Hepatocyte (in vitro differentiated cells): ENCODE measurements at places on chromosomes 7 and 10.
A peak's percentile ranks its signal among the peaks of the same experiment; 100 is the strongest.

- DNase-seq, result no peak
Measured at GRCh38 chr7:19107081-19107355, 10.4 kb downstream of the TWIST1 start.

DNA sequence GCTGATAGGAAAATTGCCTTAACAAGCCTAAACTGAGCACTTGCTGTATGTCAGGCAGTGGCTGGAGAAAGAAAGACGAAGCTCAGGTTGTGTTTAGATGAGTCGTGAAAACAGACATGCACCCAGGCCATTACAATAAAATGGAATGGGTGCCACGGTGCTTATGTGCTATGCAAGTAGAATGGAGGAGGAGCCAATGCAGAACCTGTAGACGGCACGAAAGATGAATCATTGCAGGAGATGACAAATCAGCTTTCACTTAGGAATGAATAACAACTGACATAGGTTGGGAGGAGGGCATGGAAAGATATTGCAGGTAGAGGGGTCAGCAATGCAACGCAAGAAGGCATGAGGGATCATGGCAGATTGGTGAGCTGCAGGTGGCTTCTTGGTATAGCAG is 61.2 kb upstream of the ARHGAP21 start:
- DNase-seq, result no peak

- DNase-seq, result peak; percentile 77
Measured at GRCh38 chr10:132482090-132482800, 55.3 kb upstream of the INPP5A start.

DNA sequence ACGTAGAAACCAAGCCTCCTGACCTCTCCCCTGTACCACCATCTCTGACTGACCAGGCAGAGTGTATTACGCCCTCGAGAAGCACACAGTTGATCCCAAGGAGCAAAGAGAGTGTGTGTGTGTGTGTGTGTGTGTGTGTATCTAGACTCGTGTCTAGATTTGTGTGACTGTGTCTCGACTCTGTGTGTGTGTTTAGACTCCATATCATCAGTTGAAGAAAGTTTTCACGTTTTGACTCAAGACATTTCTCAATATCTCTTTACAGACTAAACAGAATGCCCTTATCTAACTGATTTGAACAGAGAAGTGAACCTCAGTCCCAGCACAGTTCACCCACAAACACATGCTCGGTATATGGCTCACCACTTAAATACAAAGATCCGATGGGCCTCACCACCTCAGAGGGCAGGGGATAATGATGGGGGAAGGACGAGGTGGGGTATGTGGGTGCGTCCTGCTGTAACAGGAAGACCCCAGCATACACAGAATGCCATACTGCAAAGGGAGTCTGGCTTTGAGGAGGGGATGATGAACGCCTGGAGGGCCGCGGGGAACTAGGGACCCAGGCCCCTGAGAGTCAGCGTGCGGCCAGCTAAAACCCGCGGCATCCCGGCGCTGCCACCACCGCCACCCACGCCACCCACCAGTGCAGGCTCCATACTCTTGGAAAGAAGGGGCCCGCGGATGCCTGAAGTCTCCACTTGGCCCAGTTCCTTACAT is 780 bp downstream of the ALDH18A1 start:
- DNase-seq, result peak; percentile 39
